Stimulated activated CD4-positive, alpha-beta T cell treated with anti-CD3 and anti-CD28 coated beads, Interleukin-4, amount 100 ng/mL, for 48 hours (primary cell): ENCODE measurements at places on chromosomes 2 and 18.

DNA sequence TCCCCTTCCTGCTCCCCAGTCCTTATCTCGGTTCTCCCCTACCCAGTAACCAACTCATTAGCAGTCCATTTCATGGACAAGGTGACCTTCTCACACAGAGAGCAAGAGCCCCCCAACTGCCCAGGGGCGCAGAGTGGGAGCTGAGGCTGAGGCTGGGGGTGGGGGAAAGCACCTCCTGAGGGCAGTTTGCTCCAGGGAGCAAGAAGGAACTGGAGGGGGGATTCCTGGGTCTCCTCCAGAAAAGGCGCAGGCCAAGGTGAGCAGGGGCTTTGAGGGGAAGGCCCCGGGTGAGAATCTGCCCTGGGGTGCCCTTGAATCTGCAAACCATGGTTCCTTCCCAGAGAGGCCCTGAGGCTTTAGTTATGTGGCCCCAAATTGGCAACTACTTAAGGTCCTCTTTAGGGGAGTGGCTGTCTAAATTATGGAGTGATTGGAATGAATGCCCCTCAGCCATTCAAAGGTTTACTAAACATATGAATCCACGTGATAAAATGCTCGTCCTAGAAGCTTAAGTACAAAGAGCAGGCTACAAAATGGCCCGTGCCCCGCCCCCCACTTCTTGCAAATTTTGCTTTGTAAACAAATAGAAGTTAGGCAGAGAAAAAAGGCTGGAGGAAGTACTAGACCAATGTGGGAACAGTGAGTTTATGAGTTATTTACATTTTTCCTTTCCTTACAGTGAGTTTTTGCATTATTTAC is 123.5 kb upstream of the HS6ST1 start:
- DNase-seq, result no peak

DNA sequence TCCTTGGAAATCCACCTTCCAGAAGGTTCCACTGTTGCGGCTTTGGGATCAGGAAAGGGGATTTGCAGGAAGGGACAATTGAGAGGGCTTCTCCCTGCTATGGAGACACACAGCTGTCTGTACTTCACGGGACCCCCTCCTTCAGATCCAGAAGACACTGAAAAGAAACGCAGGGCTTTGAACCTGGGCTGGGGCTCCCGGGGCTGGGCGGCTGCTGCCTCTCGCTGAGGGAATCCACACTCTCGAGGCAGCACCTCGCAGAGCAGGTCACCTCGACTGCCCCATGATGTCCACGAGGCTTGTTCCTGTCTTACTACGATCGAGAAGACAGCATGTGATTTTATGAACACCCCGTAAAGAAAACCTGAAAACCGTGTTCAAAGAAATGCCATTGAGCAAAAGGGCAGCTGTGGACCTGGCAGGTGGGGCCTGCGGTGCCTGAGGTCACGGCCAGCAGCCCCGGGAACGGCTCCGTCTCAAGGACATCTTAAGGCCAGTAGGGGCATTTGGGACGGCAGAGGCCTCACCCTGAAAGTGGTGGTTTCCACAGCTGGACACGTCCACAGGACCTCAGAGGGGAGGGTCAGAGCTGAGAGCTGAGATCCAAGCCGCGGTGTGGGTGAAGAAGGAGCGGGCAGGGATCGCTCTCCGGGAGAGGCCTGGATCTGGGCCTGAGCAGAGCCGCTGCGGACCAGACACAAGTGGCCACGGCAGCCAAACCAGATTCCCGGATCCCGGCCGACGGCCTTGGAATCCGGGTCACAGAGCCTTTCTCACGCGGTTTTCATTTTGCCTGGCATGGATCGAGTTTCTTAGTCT is 165.7 kb downstream of the RTP5 start:
- DNase-seq, result no peak

DNA sequence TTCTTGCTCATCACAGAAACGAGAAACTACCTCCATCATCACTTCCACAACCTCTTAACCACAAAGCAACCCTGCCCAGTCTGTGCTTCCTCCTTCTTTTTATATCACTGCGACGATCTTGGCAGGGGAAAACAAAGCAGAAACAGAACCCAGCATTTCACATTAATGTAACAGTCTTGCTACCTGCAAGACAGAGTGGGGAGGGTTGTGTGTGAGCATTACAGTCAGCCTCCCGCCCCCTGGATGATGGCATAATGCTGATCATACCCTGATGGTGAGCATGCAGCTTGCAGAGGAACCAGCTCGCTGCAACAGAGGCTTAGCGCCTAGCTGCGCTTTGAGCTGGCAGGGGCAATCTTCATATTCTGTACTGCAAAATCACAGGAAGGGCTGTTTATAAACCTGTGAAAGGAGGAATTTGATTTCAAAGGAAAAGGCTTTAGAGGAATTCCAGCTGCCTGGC is 376.1 kb downstream of the IRS1 start:
- DNase-seq, result peak; percentile 34

- DNase-seq, result no peak
Observed at GRCh38 chr2:187576906-187577305, 22.7 kb upstream of the TFPI start.

GRCh38 chr2:70752396-70752795 is 15.6 kb downstream of the ADD2 start:
- no peak for DNase-seq

DNA sequence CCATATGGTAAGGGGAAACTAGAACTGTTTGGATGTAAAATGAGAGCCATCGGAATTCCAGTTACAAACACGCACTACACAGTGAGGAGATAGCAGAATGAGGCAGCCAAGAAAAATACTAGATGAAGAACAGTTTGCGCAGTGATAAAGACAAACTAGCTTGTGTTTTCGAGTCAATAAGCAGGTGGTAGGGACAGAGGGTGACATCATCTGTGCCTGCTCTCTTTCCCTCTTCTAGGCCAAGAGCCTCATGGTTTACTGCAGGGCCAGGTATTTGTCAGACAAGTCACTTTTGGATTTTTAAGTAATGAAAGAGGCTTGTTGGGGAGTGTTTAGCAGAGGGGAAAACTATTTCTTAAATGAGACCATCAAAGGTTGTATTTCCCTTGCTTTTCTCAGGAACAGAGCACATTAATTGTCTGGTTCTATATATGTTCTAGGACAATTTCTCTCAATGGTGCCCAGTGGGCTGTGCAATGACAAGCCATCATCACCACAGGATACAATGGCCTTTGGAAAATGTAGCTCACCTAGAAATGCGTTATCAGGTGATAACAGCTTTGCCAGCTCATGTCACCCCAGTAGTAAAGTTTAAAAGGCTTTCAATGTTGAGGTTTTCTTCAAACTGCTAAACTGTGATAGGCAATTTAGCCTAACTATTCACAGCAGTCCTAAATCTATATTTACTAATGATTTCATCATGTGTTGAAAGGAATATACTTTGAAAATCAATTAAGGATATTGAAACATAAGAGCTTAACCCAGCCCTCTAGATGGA is 1210.3 kb upstream of the ZEB2 start:
- no peak for DNase-seq

GRCh38 chr2:196380098-196380497 is 208.7 kb upstream of the STK17B start:
- no peak for DNase-seq

DNA sequence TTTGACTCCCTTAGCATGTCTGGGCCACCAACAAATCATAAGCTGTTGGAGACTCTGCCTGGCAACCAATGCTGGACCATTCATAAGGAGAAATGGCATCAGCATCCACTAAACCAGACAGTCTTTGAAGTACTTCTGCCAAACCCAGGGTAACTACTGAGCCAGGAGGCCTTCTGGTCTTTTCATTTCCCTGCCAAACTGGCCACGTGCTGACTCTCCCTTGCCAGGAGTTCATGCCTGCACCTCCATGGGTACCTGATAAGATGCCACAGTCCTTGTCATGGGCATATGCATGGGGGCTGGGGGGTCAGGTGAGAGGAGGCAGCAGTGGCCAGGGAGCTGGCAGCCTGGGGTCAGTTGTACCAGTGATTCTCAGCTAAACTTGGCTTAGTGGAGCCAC is 34.2 kb upstream of the DAPL1 start:
- no peak for DNase-seq

DNA sequence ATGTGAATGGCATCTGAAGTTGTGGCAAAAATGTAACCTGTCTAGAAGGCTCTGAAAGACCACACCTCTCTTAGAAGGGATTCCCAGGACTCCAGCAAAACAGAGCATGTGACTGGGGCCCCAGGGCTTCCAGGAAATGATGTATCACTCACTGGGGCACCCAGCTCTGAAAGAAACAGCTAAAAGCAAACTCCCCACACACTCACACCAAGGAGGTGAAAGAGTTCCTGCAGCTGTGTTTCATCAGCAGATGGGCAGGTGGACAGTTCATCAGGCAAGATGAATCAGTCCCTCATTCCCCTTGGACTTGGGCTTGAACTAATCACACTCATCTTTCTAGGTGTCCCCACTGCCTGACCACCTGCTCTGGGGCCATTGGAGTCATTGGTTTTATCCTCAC is 76.2 kb downstream of the CCBE1 start:
- DNase-seq, result no peak

DNA sequence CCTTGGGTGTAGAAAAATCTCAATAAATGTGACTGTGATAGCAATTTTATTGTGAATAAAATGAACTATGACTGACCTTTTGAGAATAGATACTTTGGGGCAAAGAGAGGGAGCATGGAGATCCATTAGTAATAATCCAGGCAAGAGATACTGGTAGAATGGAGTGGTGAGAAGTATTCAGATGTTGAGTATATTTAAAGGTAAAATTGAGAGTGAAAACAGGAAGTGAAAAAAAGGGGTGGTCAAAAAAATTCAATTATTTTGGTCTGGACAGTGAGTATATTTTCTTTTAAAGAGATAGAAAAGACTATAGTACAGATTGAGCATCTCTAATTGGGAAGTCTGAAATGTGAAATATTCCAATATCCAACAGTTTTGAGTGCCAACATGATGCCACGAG is 1515.6 kb upstream of the NXPH2 start:
- DNase-seq, result no peak

- DNase-seq, result peak; percentile 42
Observed at GRCh38 chr2:120231564-120231973, 8.4 kb upstream of the TMEM185B start.

DNA sequence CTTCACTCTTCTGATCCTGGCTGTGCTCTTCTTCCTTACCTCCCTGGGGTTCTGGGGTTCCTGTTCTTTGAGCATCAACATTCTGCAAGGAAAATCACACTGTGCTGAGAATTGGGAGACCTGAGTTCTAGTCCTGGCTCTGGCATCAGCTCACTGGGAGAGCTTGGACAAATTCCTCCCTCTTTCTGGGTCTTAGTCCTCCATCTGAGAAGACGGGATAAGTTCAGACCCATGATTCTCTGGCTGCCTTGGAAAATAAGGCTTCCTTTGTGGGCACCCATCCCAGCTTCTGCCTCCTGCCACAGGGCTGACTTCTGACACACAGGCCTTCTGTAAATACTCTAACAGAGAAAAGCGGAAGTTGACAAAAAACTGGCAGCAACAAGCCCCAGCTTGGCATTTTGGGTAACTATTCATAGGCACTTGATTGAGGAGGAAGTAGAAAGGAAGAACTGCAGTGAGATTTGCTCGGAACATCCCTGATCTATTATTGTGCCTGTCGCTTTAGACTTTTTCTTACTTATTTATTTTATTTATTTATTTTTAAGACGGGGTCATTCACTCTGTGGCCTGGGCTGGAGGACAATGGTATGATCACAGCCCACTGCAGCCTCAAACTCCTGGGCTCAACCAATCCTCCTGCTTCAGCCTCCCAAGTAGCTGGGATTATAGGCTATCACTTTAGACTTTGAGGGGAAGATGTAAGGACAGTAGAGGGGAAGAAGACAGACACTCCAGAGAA is 7.9 kb downstream of the PCBP1 start:
- DNase-seq, result no peak

- no peak for DNase-seq
Observed at GRCh38 chr2:196128749-196129148, 42.6 kb downstream of the STK17B start.

DNA sequence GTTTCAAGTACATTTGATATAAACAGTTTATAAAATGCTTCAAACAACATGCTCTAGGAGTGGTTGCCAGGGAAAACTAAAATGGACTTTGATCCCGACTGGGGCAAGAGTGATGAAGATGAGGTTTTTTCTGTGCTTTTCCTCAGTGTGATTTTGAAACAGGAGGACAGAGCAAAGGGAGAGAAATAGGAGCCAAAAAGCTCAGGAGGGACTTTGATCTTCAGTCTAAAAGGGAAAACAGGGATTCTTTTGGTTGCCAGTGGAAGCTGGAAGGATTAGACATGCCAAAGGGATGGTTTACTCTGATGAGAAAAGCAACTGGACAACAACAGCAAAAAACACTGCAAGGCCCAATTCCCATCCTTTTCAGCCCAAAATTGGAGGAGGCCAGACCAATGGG is 95.5 kb downstream of the LTBP1 start:
- DNase-seq, result no peak

- DNase-seq, result no peak
Observed at GRCh38 chr2:110113961-110114591, 1.5 kb downstream of the MALL start.
